ENCODE measurements at places on chromosomes 1 and 21. TPM values are rescaled to one million over a fixed set of nuclear protein-coding genes. Genes with fewer than 3 reads are reported as not detected.

GCLM gene
- total RNA-seq, result 8.7 TPM

VSIG8 gene
- total RNA-seq, result not detected

FMO2 gene
- not detected for total RNA-seq

FAM110D gene
- total RNA-seq, result 0.58 TPM

TIE1 gene
- total RNA-seq, result 1.7 TPM

AKR7A3 gene
- 3.1 TPM for total RNA-seq

NOL9 gene
- total RNA-seq, result 37.9 TPM

TYW3 gene
- total RNA-seq, result 12.9 TPM

MMP23B gene
- 70.3 TPM for total RNA-seq

LCE2C gene
- not detected for total RNA-seq

IQGAP3 gene
- 13.9 TPM for total RNA-seq

DNASE2B gene
- not detected for total RNA-seq

MROH7 gene
- 4.3 TPM for total RNA-seq
